ENCODE measurements at places on chromosomes 7 and 10.

DNA sequence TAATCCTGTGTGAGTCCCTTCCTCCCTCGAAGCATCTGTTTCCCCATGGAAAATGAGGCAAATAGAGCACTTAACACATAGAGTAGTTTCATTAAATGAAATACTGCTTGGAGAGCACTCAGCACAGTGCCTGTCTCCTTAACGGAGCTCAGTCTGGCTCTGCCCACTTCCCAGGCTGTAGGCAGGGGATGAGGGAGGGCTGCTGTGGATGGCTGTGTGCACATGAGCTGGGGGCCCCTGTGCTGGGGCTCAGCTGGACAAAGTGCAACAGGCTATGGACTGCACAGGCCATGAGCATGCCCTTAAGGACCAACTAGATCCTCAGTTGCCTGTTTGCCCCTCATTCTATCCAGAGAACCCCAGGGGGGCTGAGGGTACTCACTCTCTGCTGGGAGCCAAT lies 14.5 kb downstream of the ZCCHC24 start:
- DNase-seq = no peak

- DNase-seq = no peak
Observed at GRCh38 chr7:38323156-38323555, 49.7 kb upstream of the TARP start.

DNA sequence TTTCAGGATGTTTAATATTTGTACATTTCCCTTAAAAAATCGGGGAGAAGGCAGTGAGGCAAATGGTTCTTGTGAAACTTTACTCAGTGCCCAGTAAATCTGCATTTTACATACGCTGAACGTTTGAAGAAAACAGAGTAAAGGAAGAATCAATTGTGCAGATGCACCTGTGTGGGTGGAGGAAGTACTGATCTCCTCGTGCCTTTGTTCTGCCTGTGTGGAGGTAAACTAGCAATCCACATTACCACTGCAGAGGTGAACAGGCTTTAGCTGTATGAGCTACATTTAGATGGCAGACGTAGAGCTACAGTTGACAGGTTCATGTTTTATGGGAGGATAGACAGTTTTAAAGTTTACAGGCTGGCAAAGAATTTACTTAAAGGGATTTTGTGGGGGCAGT lies 62.7 kb upstream of the VIPR2 start:
- no peak for DNase-seq

DNA sequence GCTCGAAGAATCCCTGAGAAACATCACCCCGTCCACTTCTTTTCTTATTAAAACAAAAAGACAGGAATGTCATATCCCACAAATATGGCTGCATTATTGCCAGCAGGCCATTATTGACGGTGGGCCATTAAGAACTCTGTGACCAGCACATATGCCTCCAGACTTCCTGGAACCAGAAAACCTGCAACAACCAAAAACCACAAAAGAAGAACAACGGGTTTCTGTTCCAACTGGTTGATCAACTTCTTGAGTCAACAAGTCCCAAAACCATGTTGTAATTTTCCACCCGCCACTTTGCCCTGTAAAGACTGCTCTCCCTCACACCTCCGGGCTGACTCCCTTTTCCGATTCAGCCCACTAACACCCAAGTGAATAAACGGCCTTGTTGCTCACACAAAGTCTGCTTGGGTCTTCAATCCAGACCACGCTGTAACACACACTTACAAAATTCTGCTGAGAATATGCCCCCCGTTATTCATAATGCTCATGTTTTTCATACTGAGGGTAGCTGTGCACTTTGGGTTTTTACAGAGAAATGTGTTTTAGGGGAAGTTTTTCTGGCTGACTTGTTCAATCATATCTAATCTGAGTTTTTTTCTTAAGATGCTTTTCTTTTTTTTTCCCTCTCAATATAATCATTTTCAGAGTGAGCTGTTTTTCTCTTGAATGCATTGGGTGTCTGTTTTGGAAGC lies 20.7 kb downstream of the ZNF107 start:
- DNase-seq = no peak

GRCh38 chr10:15120523-15120922 lies 23.4 kb downstream of the RPP38 start:
- DNase-seq = no peak

GRCh38 chr10:131233611-131234258 lies 77.8 kb downstream of the TCERG1L start:
- DNase-seq = no peak

GRCh38 chr7:5414916-5415315 lies 8.7 kb downstream of the TNRC18 start:
- DNase-seq = no peak

GRCh38 chr10:73635781-73636180 lies 5.5 kb downstream of the MYOZ1 start:
- DNase-seq = no peak
